ENCODE measurements at places on chromosomes 6 and 20.
A peak's percentile ranks its signal among the peaks of the same experiment; 100 is the strongest.

DNA sequence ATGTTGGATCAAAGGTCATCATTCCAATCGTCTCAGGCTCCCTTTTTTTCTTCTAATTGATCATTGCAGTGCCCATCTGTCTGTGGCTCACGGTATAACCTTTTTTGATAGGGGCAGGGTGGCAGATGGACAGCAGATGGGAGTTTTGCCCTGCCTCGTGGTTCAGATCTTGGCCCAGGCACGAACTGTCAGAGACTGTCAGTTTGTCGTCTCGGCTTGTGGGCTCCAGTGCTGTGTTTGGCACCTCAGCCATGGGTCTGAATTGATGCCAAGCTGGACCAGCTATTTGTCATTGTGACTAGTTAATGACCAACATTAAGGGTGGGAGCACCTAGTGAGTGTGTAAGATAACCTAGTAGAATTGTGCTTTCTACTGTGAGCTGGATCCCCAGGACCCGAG lies 197.6 kb downstream of the PRL start:
- no peak for DNase-seq

- no peak for DNase-seq
Measured at GRCh38 chr6:30960907-30961673, 20.3 kb downstream of the MUCL3 start.

- no peak for DNase-seq
Measured at GRCh38 chr6:41692730-41693129, 42.7 kb downstream of the TFEB start.

DNA sequence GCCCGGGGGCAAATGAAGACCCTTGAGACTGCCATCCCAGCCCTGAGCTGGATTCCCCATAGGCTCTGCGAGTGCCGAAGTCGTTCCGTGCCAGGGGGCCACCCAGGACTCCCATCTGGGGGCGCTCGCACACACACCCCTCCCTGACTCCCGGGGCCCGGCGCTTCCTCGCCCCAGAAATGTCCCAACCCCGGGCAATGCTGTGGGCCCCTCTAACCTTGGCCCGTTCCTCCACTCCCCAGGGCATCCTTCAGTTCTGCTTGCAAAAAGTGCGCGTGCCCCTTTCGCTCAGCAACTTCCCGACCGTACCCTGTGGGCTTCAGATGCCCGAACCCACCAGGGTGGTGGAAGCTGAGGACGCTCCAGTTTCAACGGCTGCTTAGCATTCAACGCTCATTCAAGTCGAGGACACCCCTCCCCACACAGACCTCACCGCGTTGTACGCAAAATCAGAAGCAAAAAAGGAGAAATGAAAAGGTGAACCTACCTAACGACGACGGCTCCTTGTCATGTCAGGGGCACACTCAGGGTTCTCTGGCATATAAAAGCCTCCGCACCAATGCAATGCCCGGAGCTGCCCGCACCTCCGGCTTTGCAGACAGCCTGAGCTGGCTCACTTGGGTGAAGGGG lies 25.3 kb downstream of the RIPOR2 start:
- DNase-seq, result no peak

DNA sequence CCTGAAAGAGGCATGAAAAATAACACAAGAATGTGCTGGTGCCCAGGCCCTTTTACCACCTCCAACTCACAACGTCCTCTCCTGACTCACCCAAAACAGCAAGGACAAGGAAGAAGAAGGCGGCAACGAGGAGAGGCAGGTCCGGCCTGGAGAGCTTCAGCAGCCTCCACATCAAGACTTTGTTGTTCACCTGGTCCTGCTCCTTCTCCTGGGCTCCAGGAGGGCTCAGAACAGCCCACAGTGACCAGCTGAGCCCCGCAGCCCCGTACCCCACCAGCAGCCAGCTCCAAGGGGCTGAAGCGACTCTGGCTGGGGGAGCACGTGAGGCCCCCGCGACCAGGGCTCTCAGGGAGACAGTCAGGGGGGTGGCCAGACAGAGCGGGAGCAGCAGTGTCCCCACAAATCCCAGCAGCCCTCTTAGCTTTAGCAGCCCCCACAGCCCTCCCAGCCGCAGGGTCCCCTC lies 857 bp downstream of the TAP2 start:
- DNase-seq, result peak; percentile 29

DNA sequence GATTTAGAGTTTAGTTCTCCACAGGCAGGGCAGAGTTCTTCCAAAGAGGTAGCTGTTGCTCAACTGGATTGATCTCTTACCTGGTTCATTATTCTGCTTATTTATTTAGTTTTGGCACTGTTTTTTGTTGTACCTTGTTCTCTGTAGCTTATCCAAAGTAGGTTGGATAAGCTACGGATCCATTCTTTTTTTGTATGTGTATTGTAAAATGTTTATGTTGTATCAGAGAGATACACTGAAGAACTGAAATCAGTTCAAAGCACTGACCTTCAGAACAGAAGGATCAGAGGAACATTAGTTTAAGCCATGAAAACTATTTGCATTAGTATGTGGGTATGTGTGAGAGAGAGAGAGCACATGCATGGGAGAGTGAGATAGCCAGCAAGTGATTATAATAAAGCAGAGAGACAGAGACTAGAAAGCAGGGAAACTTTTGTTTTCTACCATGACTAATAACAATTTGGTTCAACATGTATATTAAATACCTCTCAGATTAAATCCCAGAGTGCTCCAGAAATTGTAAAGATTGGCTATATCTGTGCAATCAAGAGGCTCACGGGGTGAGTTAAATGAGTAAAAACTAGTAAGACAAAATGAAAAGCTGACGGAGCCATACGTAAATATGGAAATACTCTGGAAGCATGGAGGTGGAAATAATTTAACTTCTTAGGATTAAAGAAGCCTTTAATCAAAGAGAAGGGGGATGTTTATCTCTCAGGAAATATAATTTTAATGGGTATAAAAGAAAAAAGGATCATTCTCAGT lies 40.2 kb downstream of the ITCH start:
- no peak for DNase-seq

DNA sequence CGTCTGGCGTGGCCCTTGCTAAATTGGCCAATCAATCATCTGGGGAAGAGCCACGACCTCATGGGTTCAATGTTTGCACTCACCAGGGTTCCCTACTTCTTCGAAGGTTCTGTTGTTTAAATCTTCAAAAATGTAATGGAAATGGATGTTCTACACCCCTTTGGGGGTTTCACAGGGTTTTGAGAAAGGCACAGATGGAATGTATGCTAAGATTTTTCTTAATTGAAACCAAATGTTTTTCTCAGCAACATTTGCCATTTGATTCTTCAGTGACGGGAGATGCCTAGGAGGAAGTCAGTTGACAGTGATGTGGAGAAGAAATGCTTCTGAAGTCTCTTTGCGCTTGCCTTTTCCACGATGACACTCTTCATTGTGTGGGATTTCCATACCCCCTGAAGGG lies 312.3 kb downstream of the ESR1 start:
- no peak for DNase-seq

DNA sequence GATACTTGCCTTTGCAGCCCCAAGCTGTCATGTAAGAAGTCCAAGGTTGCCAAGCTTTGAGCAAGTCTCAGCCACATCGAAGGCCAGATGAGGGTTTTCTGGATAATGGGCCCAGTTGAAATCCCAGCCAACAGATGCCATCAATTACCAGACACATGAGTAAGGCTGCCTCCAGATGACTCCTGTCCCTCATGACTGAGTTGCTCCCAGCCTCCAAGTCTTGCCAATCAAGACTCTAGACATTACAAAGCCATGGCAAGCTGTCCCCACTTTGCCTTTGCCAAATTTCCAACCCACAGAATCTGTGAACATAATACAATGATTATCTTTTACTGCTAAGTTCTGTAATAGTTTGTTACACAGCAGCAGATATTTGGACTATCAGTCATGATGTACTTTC lies 76.8 kb upstream of the ARMC2 start:
- DNase-seq, result no peak

DNA sequence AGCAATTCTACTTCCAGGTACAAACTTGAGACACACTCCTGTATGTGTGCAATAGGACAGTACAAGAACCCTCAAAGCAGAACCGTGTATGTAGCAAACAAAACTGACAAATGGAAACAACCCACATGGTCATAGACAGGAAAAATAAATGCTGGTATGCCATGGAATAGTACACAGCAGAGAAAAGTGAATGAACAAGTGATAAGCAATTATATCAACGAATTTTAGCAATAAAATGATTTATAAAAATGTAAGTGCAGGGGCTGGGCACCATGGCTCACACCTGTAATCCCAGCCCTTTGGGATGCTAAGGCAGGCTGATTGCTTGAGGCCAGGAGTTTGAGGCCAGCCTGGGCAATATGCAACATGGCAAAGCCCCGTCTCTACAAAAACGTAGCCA lies 9.3 kb downstream of the RIPOR3 start:
- no peak for DNase-seq

DNA sequence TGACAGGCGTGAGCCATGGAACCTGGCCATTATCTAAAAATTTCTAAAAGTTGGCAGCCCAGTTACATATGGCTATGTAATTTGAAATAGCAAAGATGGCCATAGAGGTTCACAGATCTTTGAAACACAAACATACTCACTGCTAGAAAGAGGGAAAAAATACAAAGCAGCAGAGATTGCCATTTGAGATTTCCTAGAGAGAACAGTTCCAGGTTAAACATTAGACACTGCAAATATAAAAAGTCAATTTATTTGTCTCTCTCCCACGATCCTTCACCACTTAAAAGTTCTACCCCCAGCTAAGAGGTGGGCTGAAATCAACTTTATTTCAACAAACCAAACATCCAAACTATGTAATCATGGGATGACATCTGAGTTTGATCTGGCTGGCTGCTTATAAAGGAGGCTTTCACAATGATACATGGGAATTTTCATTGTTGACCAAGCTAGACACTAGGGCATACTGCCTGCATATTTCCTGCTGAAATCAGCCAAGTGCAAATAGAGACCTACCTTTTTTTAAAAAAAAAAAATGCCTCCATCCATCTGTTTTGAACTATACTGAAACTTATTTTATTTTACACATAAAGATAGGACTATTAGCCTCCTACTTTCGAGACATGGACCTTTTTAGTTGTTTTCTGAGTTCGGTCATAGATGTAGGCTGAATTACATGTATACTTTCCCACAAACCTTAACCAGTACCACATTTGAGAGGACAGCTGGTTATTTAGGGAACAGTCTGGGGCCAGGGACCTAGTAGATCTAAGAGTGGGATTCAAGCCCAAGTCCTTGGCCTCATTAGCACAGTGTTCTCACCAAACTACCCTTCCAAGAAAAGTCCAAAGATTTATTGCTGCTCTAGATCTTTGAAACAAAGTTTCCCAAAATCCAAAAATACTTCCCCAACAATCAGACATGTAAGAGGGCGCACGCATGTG lies 16.6 kb downstream of the DCDC2 start:
- DNase-seq, result no peak

GRCh38 chr6:165729307-165729936 lies 66.4 kb upstream of the PDE10A start:
- DNase-seq, result peak; percentile 8

DNA sequence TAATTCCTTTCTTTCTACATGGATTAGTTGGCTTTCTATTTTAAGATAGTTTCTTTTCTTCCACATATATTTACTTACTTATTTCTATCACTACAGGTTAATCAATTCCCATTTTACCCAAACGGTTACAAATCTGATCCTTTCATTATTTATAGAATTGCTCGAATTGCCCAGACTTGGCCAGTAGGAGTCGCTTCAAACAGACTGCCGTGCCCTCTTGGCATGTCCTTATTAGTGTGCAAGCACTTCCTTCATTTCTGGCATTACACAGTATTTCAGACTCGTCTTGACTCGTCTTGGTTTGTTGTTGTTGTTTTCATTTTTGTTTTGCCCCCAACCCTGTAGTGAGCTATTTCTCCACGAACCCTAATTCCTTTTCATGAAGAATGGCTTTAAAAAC lies 74.6 kb downstream of the SAMD3 start:
- DNase-seq, result no peak

GRCh38 chr20:44731657-44732056 lies 14.0 kb upstream of the KCNK15 start:
- DNase-seq, result no peak

DNA sequence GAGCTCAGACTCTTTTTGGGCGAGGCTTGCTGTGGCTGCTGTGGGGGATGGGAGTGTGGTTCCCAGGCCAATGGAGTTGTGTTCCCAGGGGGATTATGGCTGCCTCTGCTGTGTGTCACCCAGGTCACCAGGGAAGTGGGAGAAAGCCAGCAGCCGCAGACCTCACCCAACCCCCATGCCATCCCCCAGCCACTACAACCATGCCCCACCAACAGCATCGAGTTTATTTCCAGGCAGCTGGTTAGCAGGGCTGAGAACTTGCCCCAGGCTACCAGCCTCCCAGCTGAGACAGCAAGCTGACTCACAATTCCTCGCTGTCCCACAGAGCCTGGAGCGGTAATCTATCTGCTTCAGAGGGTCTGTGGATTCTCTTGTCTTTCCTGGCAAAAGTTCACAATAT lies 331.7 kb downstream of the FRK start:
- no peak for DNase-seq

DNA sequence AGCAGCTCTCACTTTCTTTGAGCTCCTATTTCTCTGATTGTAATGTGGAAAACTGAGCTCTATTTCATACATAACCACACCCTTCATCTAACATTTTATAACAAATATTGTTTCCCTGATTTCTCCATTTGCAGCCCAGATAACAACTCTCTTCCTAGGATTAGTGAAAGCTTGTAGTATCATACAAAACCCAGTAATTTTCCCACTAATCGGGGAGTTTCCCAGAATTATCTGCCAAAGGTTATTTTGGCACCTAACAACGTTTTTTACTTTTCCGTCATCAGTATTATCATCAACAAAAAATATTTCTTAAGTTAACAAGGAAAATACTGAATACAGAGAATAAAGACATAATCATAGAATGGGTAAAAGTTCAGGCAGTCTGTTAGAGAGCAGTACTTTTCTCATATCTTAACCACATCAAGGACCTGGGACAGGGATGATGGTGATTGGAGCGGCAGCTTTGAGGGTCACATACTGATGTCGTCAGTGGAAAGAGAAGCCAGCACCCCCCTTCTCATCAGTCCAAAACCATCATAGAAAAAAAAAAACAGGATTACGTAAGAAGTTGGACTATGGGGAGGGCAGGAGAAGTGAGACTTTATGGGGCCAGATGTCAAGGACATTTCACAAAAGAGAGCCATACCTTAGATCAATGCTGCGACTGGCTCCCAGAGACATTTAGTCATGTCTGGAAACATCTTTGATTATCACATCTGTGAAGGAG lies 166.1 kb upstream of the TNFAIP3 start:
- DNase-seq, result no peak

DNA sequence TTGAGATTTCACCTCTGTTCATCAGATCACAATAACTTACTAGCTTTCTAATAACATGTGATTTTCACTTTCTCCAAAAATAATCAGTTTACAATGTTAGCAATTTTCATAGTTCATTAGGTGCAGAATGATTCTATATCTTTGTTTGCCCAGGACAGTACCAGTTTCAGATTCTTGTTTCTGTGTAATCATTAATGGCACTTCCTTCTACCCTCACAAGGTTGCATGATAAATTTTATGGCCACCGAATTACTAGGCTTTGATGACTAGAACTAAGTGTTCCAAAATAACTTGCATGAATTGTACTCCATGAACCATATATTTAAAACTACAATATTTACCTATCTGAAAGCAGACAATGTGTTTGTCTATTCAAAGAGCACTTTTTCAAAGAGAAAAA lies 442.3 kb downstream of the EPHA7 start:
- DNase-seq, result no peak

- DNase-seq, result no peak
Measured at GRCh38 chr6:14501240-14501639, 383.7 kb downstream of the CD83 start.

GRCh38 chr20:43191143-43191542 lies 1.4 kb upstream of the PTPRT start:
- DNase-seq, result no peak

- DNase-seq, result no peak
Measured at GRCh38 chr20:23267909-23268308, 82.7 kb upstream of the NXT1 start.

- no peak for DNase-seq
Measured at GRCh38 chr20:14727485-14728150, 390.2 kb upstream of the FLRT3 start.

Data from LoVo (cell line).